ENCODE measurements at places on chromosomes 5 and 9.

GRCh38 chr9:21286659-21287058, 18.5 kb downstream of the IFNA5 start:
- DNase-seq, result no peak

DNA sequence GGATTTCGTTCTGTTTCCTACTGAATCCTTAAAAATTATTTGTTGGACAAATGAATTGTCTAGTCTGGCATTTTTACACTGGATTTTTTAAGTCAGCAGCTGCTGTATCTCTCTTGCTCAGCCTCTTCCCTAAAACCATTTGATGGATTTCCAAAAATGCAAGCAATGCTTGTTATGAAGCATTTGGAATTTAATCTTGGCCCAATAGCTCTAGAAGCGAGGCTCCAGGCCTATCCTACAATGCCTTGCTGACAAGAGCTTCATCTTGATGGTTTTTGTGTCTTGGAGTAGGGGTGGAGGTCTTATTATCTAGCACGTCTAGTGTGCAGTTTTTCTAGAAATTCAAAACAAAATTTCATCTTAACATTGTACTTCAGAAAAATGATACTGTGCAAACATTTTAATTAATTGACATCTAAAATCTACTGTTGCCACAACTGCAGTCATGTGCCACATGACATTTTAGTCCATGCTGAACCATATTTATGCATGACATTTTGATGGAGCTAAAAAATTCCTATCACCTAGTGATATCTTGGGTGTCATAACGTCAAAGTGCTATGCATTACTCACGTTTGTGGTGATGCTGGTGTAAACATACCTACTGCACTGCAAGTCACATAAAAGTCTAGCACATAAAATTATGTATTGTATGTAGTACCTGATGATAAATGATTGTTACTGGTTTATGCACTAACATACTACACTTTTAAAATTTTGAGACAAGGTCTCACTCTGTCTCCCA, 5.9 kb upstream of the RAD23B start:
- no peak for DNase-seq

DNA sequence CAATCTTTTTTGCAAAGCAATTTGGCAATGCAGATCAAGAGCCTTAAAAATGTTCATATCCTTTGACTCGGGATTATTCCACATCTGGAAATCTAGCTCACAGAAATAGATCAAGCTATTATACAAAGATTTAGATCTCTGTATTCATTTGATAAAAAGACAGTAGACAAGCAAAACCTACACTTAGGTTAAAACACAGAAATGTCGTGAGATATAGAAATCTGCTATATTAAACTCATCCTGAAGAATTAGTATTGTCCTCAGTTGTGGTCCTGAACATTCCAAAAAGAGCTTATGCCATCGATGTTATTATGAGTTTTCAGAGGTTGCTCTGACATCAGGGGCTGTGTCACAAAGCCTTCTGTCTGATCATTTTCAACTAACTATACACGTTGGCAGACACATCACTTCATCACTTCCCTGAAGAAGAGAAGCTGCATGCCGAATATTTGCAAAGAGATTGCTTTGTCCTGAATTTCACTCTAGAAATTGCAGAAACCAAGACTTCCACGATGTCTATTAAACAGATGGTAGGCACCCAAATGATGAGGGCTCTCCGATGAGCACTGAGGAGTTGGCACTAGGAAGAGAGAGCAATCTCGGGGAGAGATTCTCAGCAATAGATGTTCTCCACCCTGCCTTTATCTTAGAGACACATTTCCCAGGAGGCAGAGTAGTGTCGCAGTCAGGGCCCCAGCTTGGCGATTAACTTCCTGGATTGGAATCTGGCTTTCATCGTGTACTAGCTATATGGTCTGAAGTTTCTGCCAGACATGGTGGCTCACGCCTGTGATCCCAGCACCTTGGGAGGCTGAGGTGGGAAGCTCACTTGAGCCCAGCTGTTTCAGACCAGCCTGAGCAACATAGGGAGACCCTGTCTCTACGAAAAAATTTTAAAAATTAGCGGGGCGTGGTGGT, 1.9 kb upstream of the UBTD2 start:
- no peak for DNase-seq

DNA sequence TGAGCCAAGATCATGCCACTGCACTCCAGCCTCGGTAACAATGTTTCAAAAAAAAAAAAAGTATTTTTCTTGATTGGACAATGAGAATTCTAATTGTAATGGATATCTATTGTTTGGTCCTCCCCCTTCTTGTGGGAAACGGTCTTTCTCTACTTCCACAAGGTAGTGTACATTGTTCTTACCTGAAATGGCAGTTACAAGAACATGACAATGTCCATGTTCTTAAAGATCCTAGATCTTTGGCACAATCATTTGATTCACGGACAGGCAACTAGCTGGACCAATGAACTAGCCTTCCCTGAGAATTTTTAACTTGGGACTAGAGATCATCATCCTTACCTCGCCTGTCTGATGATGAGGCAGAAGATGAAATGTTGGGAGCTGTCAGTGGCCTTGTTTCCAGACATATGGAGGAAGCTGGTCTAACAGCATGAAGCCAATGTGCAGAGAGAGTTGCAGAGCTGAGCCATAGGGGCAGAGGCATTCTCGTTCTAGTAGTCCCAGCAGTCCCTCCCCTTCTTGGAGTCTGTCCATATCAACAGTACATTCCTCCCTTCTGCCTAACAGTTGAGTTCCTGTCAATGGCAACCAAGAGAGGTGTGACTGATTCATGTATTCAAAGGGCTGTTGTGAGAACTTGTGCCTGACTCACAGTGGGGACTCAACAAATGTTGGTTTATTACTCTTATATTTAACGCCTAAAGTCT, 2.1 kb upstream of the MARCHF6 start:
- DNase-seq, result no peak
